GM13977 (cell line): ENCODE measurements at places on chromosomes 7 and 10.

DNA sequence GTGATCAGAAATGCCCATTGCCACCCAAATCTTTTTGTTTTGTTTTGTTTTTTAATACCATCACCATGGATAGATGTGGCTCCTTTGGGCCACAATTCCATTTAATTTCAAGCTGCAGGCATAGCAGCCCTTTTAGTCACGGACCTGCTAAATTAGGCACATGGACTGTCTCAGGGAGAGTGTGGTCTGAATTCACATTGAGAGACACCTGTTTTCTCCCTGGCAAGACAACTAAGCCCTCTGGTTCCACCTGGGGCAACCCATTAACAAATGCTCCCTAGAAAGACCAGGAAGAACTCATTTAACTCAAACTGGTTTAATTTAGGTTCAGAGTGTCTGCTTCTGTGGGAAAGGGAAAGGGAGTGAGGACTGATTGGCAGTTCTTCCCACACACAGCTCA, 88.2 kb upstream of the ANKRD1 start:
- DNase-seq = no peak

DNA sequence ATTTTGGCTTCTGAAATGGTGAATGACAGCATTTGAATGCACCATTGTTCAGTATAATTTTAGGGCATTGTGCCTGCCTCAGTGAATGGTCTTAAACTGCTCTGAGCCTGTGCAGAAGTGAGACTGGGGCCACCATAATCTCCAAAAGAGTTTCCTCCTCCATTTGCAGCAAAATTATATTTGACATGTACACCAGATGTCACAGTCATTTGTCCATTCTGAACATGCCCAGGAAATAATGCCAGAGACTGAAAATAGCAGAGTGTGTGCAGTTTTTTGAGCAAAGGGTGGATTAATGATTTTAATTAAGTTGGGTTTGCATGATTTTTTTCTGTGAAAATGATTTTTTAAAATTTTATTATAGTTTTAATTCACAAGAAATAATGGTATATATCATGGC, 26.4 kb upstream of the SLC35B4 start:
- DNase-seq = no peak

DNA sequence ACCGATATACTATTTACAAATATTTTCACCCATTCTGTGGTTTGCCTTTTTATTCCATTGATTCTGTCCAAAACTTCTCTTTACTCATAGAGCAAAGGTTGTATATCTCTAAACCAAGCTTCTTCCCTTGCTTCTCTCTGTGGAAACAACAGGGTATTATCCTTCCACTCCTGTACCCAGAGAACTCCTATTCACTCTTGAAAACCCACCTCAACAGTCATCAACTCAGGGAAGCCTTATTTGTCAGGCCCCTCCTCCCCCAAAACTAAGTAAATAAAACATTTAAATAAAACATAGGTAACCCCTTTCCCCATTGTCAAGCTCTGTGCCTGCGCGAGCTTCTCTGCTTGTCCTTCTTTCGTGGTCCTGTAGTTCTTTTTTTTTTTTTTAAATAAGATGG, 44.6 kb downstream of the GTF2IRD1 start:
- no peak for DNase-seq

GRCh38 chr7:72538147-72538546, 126.0 kb upstream of the CALN1 start:
- no peak for DNase-seq

DNA sequence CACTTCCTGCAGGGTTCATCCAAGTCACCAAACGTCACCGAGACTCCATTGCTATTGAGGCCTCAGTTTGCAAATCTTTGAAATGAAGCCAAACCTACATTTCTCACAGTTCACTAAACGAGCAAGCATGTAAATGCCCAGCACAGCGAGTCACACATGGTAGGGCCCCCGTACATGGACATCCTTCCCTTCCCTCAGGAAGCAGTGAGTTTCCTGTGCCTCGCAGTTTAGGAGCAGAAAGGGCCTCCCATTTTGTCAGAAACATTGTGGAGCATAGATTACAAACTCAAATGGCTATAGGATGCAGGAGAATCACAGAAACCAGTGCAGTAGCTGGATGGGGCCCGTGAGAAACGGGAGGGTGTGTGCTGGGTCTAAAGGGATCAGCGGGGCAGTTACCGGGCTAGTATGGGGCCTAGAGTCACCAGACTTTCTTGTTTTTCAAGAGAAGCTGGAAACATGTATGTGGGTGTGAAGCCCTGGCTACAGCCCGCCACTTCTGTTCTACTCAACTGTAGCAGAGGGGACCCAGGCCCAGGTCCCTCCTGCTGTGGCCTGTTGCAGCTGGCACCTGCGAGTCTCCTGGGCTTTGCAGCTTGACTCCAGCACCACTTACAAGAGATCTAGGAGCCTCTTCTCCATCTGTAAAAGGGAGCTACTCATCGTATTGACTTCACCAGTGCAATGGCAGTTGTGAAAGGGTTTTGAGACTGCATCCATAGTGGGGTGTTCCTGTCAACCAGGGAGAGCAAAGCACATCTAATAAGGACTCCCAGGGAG, 14.2 kb upstream of the SLC18A3 start:
- no peak for DNase-seq

DNA sequence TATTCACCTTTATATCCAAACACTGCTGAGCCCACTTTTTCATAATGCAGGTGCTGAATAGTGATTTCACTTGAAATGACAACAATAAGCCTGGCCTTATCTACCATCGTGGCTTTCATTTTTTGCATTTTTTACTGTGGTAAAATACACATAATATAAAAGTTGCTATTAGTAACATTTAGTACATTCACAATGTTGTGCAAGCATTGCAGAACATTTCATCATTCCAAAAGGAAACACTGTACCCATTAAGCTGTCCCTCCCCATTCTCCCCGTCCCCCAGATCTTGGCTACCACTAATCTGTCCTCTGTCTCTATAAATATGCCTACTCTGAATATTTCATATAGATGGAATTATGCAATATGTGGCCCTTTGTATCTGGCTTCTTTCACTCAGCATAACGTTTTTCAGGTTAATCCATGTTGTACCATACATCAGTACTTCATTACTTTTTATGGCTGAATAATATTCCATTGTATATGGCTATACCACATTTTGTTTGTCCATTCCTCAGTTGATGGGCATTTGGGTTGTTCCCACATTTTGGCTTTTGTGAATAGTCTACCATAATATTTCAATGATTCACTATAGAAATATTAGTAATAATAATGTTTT, 68.5 kb upstream of the ARID5B start:
- DNase-seq = no peak

DNA sequence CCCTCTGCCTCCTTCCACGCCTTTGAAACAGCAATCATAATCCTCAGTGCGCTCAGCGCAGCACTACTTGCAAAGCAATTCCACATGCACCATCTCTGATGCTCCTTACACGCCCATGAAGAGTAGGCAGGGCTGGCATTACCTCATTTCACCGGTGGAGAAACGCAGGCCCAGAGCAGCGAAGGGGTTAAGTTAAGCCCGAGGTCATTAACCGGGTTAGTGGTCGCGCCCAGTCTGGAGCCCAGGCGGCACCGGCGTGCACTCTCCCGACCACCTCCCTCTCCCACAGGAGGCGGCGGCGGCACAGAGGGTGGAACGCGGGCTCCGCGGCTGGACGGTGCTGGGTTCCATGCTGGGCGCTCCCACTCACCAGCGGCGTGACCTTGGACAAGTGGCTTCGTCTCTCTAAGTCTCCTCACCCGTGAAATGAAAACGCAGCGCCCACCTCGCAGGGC, 515 bp downstream of the FASTK start:
- no peak for DNase-seq

DNA sequence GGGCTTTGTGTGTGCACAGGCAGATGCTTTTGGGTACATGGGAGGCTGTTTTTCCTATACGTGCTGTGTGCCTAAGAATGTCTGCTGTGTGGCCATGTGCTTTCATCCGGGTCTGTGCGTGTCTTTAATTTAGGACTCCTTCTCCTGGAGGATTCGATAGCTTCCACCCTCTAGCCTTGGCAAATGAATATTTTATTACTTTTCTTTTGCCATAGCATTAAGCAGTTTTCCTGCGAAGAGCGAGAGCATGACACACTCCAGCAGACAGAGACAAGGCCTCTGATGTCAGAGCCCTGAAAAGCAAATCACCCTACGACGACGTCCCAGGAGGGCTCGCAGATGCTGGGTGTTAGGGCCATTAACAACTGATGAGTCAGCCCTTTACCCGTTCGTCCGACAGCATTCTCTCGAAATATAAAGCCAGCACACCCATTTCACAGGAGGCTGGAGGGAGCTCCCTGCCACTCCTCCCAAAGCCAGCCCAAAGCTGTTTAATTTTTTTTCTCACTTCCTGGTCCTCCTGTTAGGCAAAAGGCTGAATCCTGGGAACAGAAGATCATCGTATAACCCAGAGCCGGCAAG, 311.3 kb upstream of the ZMIZ1 start:
- DNase-seq = no peak

- no peak for DNase-seq
These were observed 4.0 kb downstream of the NUDT5 start for GRCh38 chr10:12191715-12192114.

DNA sequence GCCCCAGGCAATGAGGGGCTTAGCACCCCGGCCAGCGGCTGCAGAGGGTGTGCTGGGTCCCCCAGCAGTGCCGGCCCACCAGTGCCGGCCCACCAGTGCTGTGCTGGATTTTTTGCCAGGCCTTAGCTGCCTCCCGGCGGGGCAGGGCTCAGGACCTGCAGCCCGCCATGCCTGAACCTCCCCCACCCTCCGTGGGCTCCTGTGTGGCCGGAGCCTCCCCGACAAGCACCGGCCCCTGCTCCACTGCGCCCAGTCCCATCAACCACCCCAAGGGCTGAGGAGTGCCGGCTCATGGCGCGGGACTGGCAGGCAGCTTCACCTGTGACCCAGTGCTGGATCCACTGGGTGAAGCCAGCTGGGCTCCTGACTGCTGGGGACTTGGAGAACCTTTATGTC, 3.5 kb upstream of the ACSL5 start:
- DNase-seq = no peak

GRCh38 chr7:28754027-28754426, 204.1 kb downstream of the TRIL start:
- DNase-seq = peak; percentile 12

GRCh38 chr7:129742256-129742655, 130.7 kb downstream of the NRF1 start:
- no peak for DNase-seq
